NCI-H1048 (cell line): ENCODE measurements at places on chromosomes 16 and 17.

GRCh38 chr16:87490096-87490798, 2.6 kb downstream of the ZCCHC14 start:
- no peak for DNase-seq

GRCh38 chr17:83098241-83099085, 19.1 kb downstream of the METRNL start:
- no peak for DNase-seq

DNA sequence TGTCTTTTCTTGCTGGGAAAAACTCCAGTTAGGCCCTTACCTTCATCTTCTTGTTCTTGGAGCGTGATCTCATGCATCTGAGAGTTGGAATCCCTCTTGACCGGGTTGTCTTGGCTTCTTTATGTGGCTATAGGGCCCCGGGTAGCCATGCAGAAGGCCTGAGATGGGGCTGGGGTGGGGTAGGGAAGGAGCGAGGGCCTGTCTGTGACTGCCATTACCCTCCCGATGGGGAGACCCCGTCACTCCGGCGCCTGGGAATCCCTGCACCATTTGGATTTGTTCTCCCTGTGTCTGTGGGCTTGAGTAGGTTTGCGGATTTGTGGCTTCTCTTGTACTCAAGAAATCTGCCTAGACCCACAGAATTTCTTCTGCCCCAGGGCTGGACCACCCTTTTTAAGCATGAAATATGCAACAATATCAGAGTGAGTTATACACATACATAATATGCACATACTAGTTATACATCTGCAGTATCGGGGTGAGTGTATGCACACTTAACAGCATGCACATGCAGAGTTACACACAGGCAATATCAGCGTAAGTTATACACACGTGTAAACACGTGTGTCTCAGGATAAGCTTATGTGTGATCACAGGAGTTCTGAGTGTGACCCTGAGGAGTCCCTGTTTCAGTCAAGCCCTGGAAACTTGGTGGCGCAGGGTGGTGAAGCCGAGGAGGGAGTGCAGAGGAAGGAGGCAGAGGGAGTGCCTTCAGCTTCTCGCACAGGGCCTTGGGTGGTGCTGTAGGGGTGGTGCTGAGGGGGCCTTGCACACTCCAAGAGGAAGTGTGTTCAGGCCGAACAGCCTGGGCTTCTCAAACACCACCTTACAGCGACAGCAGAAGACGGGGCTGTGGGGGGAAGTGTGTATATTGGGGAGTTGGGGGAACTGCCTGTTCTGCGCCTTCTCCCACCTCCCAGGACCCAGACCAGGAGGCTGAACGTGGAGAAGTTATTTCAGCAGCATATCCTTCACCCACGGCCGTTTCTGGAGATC, 18.5 kb downstream of the CCDC42 start:
- no peak for DNase-seq

DNA sequence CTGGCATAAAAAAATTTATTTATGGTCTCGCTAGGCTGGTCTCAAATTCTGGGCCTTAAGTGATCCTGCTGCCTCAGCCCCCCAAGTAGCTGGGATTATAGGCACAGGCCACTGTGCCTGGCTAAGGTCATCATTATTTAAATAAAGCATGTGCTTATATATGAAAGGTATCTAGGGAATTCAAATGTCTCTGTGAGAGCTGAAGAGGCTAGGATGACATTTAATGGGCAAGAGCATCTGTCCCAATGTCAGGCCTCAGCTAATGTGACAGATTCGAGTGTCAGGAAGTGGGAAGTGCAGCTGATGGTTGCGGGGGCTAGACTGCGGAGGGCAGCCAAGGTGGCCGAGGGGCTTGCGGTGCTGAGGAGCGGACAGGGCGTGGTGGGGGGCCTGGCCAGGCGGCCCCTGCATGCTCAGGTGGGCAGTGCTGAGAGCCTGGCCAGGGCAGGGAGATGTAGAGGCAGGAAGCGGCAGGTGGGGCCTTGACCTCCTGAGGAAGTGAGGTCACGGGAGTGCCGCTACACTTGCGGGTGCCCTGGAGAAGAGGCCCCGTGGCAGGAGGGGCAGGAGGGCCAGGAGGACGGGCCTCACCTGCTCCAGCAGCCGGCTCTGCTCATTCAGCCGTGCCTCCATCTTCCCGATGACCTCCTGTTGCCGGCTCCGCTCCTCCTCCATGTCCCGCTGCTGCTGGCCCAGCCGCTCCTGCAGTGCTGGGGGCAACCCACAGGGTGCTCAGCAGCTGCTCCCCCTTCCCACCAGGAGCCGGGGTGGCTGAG, 12.6 kb upstream of the MRPL38 start:
- no peak for DNase-seq

DNA sequence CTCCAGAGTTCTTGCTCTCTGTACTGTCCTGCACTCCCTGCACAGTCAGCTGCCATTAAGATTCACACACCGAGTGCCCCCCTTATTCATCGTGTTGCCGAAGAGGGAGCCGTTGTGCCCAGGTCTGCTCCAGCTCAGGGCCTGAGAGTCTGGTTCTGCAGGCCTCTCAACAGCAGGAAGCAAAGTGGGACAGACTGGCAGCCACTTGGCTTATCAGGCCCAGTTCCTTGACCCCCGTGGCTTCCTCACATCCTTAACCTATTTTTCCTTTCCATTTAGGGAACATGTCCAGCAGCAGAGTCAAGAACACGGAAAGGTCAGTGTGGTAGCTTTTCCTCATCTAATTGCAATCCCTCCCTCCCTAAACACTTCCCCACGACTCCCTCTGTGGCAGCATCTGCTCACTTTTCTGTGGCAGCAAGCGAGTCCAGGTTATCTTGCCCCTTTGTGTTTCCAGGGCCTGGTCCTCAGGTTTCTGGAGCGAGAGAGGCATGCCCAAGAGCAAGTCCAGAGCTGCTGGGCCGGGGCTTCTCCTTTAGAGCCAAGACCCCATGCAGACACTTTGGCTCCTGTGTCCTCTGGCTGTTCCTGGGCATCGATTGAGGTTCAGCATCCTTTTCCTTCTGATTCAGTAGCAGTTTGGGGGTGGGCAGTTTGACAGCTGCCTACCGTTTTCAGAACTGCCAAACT, 22.1 kb upstream of the ADAM11 start:
- no peak for DNase-seq
